ENCODE measurements at places on chromosomes 7 and 10. TPM values are rescaled to one million over a fixed set of nuclear protein-coding genes. Genes with fewer than 3 reads are reported as not detected.

SDK1 gene
- 0.37 TPM for total RNA-seq

MPLKIP gene
- 44.1 TPM for total RNA-seq

BHLHA15 gene
- 0.45 TPM for total RNA-seq

GJD4 gene
- total RNA-seq, result not detected
